Effector memory CD8-positive, alpha-beta T cell (primary cell): ENCODE measurements at places on chromosomes 7 and 10.

GRCh38 chr10:2202401-2202800, 465.1 kb upstream of the ADARB2 start:
- no peaks in the 10 kb centered on the region for H3K27me3 ChIP-seq
- no peak for DNase-seq
- H3K36me3 ChIP-seq = no peaks in the 10 kb centered on the region
- no peak overlapping the region for H3K4me3 ChIP-seq
- H3K27ac ChIP-seq = no peak overlapping the region
- no peaks in the 10 kb centered on the region for H3K4me1 ChIP-seq

DNA sequence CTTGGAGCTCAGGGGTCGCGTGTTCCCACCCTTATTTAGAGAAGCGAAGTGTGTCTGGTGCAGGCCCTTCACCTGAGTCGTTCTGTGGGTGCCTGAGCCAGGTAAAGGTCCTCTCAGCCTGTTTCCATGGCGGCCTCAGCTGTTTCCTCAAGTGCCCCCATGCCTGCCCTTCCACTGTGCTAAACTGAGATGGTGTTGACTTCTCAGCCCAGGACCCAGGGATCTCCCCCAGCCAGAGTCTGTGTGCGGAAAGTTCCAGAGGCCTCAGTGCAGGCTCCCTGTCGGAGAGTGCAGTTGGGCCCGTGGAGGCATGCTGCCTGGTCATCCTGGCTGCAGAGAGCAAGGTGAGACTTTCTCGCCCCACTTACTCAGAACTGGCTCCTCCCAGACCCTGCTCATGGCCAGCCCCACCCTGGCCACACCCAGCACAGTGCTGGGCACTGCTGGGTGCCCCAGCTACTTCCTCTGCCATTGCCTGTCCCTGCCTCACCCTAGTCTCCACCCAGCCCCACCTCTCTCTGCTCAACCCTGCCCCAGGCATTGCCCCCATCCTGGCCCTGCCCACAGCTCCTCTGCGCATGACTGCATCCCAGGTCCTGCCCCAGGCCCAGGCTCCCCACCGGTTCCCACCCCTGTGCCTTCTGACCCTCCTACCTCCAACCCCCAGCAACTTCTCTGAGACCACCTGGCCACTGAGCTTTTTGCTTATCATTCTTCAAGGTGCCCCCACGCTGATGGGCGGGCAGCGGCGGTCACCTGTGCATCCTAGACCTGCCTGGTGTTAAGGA, 20.3 kb downstream of the NACAD start:
- peak overlapping the region; percentile 67 for H3K27ac ChIP-seq
- DNase-seq = no peak
- H3K4me1 ChIP-seq = peaks cover 26% of the 10 kb centered on the region

DNA sequence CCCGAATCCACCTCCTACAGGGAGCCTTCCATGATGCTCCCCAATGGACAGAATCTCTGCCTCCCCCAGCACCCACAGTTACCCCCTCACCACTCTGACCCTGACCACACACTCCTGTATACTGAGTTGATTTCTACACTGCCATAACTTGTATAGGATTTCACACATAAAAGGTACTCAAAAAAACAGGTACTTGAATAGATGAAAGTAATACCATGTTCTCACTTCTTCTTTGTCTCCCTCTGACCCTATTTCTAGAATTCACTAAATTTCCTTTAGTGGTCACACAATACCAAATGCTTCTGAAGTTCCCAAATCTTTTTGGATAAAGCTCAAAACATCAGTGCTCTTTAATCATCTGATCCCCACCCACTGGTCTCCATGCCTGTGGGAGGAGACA, 45.4 kb downstream of the HSPA12A start:
- H3K27ac ChIP-seq = no peak overlapping the region
- peaks cover 13% of the 10 kb centered on the region for H3K27me3 ChIP-seq

DNA sequence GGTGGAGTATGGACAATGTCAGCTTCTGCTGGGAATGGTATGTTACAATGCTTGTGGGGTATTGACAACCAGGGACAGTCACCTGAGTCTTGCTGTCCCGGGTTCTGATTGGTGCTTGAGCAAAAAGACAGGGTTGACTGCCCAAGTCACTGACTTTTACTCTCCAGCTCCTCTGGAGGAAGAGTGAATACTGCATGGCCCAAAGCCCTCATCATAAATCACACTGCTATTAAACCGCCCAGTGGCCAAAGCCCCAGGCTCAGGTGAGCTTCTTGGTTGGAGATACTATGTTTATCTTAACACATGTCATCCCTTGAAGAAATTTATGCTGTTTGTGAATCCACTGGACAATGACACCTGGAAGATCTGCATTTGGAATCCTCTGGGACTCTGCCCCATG, 90.0 kb upstream of the IGFBP3 start:
- no peaks in the 10 kb centered on the region for H3K36me3 ChIP-seq
- no peak overlapping the region for H3K27ac ChIP-seq
- H3K27me3 ChIP-seq = no peaks in the 10 kb centered on the region

DNA sequence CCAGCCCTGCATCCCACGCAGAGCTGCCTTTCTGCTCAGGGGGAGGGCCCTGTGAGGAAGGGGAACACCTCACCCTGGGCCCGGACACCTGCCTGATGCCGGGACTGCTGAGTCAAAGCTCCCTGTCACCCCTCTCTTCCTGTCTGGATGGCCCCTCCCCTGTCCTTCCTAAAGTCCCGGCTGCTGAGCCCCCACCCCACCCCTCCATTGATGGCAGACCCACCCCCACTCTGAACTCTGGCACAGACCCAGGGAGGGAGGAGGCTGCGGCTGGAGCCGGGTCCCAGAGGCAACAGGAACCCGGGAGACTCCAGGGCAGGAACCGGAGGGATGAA, 78.7 kb downstream of the ELFN1 start:
- H3K27me3 ChIP-seq = no peaks in the 10 kb centered on the region
- no peak for DNase-seq
- no peak overlapping the region for H3K27ac ChIP-seq

DNA sequence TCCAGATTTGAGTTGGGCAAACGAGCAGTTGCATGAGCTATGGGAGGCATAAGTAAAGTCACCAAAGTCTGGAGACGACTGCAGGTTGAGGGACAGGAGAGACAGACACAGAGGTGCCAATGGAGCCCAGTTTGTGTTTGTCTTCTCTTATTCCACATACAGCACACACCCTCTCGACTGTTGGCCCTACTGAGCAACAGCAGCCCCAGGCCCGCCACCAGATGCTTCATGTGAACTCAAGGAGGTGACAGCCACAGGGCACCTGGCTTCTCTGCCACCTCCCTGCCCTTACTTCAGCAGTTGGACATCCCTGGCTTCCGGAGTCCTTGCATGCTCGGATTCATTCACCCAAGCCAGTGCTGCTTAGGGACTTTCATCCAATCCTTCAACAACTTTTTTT, 6.5 kb upstream of the ATOH7 start:
- H3K27ac ChIP-seq = no peak overlapping the region
- no peaks in the 10 kb centered on the region for H3K4me1 ChIP-seq
- H3K27me3 ChIP-seq = peaks cover 21% of the 10 kb centered on the region

GRCh38 chr10:70647086-70647485, 25.2 kb upstream of the ADAMTS14 start:
- no peaks in the 10 kb centered on the region for H3K4me1 ChIP-seq
- no peak overlapping the region for H3K27ac ChIP-seq
- H3K36me3 ChIP-seq = no peaks in the 10 kb centered on the region
- no peak overlapping the region for H3K4me3 ChIP-seq

GRCh38 chr10:7896297-7896696, 78.0 kb downstream of the TAF3 start:
- no peak for DNase-seq
- H3K27me3 ChIP-seq = no peaks in the 10 kb centered on the region
- H3K4me1 ChIP-seq = peaks cover 24% of the 10 kb centered on the region
- no peak overlapping the region for H3K27ac ChIP-seq

DNA sequence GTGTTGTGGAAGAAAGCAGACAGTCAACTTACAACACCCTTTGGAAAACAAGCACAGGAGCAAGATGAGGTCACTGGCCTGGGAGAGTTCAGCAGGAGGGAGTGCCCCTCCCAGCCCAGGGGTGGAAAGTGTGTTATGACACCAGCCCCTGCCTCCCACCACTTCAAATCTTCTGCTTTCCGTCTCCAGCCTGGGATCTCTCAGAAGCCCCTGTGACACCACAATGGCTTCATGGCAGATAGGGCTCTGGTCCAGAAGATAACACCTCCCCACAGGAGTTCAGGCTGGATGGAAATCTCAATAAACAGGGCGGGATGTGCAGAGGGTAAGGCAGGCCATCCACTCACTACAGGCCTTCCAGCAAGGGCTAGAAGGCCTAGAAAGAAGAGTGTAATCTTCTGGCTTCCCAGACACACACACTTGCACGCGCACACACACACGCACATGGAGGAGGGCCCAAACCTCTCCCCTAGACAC, 48.7 kb upstream of the ZMIZ1 start:
- H3K36me3 ChIP-seq = no peaks in the 10 kb centered on the region
- no peak for DNase-seq
- no peak overlapping the region for H3K27ac ChIP-seq

GRCh38 chr10:17768957-17769356, 17.0 kb downstream of the TMEM236 start:
- peaks cover 3% of the 10 kb centered on the region for H3K36me3 ChIP-seq
- H3K27me3 ChIP-seq = no peaks in the 10 kb centered on the region
- no peaks in the 10 kb centered on the region for H3K4me1 ChIP-seq
- DNase-seq = no peak
- H3K4me3 ChIP-seq = no peak overlapping the region
- H3K27ac ChIP-seq = no peak overlapping the region

- peaks cover 17% of the 10 kb centered on the region for H3K36me3 ChIP-seq
- no peaks in the 10 kb centered on the region for H3K27me3 ChIP-seq
- no peak for DNase-seq
Measured at GRCh38 chr7:35019801-35020200, 17.5 kb downstream of the DPY19L1 start.

GRCh38 chr10:13536674-13537366, 8.0 kb upstream of the BEND7 start:
- H3K27ac ChIP-seq = no peak overlapping the region
- no peaks in the 10 kb centered on the region for H3K4me1 ChIP-seq
- peaks cover 91% of the 10 kb centered on the region for H3K27me3 ChIP-seq
- H3K4me3 ChIP-seq = no peak overlapping the region
- no peak for DNase-seq
